Brain pericyte (primary cell): ENCODE measurements at places on chromosomes 16 and 17.

DNA sequence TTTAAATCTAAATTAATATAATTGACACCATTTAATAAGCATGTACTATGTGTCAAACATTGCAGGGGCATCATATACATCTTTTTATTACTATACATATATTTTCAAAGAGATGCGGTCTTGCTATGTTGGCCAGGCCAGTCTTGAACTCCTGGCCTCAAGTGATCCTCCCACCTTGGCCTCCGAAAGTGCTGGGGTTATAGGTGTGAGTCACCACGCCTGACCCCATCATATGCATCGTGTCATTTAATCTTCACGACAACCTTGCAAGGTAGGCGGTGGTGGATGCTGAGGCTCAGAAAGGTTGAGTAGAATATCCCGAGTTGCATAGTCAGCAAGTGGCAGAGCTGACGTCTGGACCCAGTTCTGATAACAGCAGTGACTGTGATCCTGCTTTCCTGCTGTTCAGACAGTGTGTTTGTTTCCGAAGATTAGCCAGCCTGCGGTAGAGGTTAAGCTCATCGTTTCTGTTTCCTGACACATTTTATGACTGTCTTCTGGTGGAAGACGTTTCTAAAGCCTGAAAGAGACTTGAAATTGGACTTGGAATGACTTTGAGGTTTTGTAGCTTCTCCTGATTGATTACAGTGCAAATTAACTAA, 316.6 kb downstream of the SNX29 start:
- DNase-seq: no peak

DNA sequence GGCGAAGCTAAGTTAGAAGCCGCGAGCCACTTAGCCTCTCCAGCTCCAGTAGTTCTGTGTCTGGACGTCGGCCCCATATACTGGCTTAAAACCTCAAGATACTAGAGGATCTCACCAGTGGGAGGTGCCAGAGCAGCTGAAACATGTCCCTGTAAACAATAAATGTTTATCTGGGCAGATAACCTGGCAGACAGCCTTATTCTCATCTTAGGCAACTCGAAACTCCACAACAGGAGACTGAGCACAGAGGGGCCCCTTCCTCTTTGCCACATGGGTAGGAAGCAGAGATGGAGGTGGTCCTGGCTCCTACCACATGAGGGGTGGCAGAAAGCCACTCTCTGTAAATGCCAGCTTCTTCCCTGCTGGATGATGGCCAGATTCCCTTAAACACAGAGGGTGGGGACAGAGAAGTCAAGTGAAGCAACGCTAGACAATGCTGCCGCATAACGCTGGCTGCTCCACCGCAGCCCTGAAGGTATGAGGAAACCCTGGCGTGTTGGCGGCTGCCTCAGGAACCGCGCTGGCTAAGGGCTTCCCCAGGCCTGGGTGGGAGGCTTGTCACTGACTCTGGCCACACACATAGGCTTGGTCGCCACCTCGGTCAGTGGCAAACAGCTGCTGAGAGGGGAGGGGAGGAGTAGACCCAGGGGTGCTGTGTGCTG, 67.9 kb downstream of the HIC1 start:
- peak; percentile 53 for DNase-seq

- no peak for DNase-seq
Observed at GRCh38 chr17:8893621-8894201, 26.2 kb upstream of the PIK3R6 start.

- no peak for DNase-seq
Observed at GRCh38 chr16:69055980-69056379, 49.5 kb upstream of the HAS3 start.

- DNase-seq: no peak
Observed at GRCh38 chr17:79808763-79809529, 12.1 kb upstream of the CBX8 start.

DNA sequence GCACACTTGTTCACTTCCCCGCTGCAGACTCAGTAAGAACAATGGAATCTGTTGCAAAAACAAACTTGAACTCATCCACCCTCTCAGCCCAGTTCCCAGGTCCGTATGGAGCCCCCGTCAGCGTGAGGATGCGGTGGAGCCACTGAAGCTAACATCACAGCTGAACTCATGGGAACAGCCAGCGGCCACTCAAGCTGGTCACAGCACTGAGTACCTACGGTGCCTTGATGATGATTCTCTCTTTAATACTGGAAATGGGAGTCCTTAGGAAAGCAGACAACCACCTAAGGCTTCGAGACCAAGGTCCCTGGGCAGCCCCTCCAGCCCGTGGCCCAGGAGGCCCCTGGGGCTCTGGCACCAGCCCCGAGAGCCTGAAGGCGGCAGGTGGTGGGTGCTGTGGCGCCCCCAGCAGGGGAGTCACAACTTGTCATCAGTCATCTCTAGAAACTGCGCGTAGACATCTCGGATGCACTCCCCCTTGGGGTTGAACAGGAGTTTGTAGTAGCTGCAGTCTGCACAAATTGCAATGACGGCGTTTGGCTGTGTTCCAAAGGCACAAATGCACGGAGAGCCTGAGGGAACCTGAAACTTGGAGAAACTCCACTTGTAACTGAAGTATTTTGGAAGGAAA, 31.0 kb upstream of the RHOT1 start:
- peak; percentile 29 for DNase-seq

DNA sequence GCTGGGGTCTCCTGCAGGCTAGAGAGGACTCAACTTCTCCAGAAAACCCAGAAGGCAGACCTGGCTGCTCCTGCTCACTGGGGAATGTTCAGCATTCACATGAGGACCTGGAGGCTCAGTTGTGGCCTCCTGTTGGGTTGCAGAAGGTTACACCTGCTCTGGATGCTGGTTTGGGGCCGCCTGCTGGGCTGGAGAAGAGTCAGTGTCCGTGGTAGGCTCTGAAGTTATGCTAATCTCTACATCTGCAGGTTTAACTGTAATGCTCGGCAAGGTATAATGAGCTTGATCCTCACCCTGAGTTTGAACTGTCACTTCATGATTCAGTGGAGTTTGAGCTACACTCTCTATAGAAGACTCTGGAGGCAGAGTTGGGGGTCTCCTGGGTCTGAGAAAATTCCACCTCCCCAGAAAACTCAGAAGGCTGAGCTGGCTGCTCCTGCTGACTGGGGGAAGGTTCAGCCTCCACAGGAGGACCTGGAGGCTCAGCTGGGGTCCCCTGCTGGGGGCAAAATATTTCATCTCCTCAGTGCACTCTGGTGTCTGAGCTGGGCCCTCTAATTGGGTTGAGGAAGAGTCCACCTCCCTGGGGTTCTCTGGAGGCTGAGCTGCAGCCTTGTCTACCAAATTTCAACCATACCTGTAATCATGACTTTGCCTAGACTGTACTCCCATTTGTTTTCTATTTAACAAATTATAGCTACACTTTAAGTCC, 23.5 kb downstream of the RDM1 start:
- DNase-seq: no peak

GRCh38 chr17:72407931-72408330, 287.1 kb downstream of the SOX9 start:
- DNase-seq: no peak

- peak; percentile 76 for DNase-seq
Observed at GRCh38 chr16:89700100-89700648, 1.3 kb downstream of the SPATA2L start.

- no peak for DNase-seq
Observed at GRCh38 chr16:57279780-57280638, 4.5 kb downstream of the PLLP start.

GRCh38 chr17:79956853-79957252, 78.8 kb downstream of the TBC1D16 start:
- DNase-seq: no peak

DNA sequence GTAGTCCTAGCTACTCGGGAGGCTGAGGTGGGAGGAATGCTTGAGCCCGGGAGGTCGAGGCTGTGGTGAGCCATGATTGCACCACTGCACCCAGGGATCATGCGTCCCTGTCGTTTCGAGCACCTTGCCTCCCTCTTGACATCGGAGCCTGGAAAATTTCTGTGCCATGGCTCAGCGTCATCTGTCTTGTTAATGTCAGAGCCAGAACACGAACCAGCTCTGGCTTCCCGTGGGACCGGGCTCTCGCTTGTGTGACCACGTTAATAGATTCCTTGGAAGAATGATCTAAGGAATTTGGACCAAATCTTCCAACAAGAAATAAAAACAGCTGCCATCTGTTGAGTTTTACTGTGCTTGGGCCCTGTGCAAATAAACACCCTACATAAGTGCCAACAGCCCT, 117.7 kb downstream of the ABCC1 start:
- no peak for DNase-seq

DNA sequence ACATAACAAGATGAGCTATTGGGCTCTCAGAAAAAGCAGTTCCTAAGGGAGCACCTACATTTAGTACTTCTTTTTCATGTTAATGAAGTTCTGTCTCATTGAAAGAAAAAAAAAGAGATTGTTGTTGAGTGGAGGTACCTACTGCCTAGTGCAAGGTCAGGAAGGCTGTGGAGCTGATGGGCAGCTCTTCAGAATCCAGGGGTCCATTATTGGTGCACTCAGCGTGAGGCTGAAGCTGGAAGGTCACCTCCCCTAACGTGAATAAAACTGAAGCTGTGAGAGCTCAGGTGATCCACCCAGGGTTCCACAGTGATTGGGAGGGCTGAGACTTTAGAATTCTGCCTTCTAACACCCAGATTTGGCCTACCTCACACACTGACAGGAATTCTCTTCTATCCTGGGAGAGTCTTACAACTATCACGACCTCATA, 153.9 kb upstream of the TBX2 start:
- DNase-seq: no peak

- no peak for DNase-seq
Observed at GRCh38 chr16:88857728-88858339, 907 bp downstream of the TRAPPC2L start.

- DNase-seq: peak; percentile 82
Observed at GRCh38 chr17:62616993-62617893, 10.2 kb upstream of the MRC2 start.

DNA sequence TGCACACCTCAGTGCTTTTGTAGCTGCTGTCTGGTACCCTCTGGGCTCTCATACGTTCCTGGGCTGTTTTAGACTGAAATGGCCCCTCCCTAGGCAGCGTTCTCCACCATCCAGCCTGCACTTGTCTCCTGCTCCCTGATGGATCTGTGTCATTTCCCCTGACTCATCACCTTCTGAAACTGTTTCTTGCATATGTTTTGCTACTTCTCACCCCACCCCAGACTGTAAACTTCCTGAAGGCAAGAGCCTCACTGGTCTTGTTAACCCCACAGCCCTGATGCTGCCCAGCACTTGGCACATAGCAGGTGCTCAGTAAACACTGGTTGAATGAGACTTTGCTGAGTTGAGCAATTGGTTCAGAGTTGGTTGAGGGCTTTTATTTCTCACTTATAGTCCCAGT, 78.7 kb downstream of the CRISPLD2 start:
- no peak for DNase-seq

DNA sequence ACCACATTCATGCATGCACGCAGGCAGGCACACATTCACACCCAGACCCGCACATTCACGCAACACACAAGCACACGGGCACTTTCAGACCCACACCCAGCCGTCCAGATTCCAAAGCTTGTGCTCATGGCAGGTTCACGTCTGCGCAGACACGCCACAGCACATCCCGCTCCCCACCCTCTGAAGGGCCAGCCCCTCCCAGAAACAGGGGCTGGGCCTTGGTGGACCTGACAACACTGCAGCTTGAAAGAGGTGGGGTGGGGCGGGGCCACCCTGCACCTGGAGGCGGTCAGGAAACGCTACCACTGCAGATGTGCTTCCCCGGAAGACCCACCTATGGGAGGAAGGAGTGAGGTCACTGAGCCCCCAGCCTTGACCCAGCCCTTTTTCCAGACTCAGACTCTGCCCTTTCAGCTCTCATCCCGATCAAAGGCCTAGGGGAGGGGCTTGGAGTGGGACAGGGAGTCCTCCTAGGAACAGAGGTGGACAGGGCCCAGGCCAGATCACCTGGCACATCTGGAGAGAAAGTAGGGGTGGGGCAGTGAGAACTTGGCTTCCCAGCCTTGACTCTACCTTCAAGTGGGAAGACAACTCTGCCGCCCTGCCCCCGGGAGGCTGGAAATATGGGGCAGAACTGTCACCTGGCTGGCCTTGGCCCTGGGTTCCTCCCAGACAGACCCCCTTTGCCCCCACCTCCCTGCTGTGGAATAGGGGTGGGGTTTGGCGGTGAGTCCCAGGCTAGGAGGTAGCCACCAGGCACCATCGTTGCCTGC, 11.0 kb downstream of the P3H4 start:
- DNase-seq: no peak

GRCh38 chr17:79971651-79972050, 64.0 kb downstream of the TBC1D16 start:
- DNase-seq: no peak

GRCh38 chr17:45696442-45696841, 87.7 kb upstream of the CRHR1 start:
- DNase-seq: no peak

- no peak for DNase-seq
Observed at GRCh38 chr16:82182266-82183003, 12.4 kb upstream of the MPHOSPH6 start.

DNA sequence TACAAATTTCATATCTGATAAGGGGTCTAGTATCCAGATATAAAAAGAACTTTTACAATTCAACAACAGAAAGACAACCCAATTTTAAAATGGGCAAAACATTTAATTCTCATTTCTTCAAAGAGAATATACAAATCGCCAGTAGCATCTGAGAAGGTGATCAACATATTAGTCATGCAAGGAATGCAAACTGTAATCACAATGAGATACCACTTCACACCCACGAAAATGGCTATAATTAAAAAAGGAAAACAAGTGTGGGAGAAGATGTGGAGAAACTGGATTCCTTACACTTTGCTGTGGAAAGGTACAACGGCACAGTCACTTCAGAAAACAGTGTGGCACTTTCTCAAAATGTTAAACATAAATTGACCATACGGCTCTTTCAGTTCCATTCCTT, 168.2 kb downstream of the VPS53 start:
- DNase-seq: no peak

GRCh38 chr16:24382762-24383407, 126.8 kb downstream of the CACNG3 start:
- no peak for DNase-seq

- DNase-seq: no peak
Observed at GRCh38 chr16:24537474-24538337, 1.7 kb upstream of the RBBP6 start.

GRCh38 chr16:2585651-2586081, 47.8 kb downstream of the PDPK1 start:
- no peak for DNase-seq

GRCh38 chr17:77127735-77128361, 12.9 kb upstream of the SEC14L1 start:
- peak; percentile 55 for DNase-seq

DNA sequence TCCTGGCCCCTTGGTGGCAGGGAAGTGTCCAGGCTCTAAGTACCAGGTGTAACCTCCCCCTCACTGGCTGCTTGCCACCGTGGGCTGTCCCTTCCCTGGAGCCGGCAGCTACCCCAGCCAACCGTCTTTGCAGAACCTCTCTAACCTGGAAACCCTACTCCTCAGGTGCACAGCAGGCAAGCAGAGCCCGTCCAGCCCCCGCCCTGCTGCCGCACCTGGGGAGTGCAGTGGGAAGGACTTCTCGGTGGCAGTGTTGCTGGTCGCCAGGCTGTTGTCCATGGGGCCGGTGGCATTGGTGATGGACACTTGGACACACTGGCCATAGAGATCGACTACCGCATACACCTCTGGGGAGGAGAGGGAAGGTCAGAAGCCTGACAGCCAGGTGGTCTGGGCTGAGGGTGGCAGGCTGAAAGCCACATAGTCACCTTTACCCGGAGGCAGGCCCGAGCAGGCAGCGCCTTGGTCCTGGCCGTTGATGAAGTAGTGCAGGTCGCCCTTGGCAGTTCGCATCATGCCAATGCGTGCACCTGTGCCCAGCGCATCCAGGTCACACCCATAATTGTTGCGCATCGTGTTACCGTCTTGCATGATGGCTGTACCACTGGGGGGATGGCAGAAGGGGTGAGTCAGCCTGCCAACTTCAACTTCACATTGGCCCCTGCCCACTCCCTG, 6.5 kb downstream of the NEURL4 start:
- no peak for DNase-seq

- no peak for DNase-seq
Observed at GRCh38 chr17:76379646-76380376, 4.6 kb upstream of the SPHK1 start.
